ENCODE measurements at places on chromosomes 16 and 17.

GRCh38 chr17:77646046-77646430 is 312.5 kb upstream of the TNRC6C start:
- DNase-seq, result no peak

DNA sequence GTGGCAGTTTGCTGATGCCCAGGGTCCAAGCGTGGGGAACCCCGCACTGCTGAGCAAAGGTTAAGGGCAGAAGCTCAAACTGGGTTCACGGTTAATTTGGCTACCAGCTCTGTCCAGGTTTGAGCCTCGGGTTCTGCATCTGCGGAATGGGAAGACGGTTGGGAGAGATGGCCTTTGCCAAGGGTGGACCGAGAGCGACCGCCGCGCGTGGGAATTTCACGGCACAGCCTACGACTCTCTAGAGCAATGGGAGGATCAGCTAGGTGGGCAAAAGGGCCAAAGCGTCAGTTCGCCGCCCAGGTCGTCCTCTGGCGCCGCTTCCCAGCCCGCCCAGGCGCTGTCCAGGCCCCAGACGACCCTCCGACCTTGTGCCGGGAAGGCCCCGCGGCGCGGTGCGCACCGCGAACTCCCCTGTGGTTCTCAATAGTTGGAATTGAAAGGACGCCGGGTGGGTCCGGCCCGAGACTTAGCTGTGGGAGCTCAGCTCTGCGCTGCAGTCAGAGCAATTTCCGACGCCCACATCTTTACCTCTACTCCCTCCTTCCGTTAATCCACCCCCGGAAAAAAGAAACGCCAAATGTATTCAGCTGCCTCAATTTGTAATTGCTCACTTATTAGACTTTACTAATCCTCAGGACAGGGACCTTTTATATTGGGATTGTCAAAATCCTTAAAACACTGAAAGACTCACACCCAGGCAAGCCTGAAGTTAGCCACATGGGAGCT is 2.5 kb upstream of the HS3ST3B1 start:
- no peak for DNase-seq

GRCh38 chr16:680625-680945 is 375 bp downstream of the STUB1 start:
- DNase-seq, result no peak

- no peak for DNase-seq
Observed at GRCh38 chr16:3904875-3905274, 24.4 kb upstream of the CREBBP start.
